ENCODE measurements at places on chromosomes 5 and 9.

GRCh38 chr5:73106335-73106734, 14.0 kb upstream of the TMEM171 start:
- DNase-seq: no peak

- DNase-seq: no peak
Measured at GRCh38 chr5:171537923-171538537, 118.6 kb downstream of the FGF18 start.

- DNase-seq: no peak
Measured at GRCh38 chr5:169719360-169720314, 82.6 kb downstream of the DOCK2 start.

GRCh38 chr9:128706671-128707381, 4.5 kb downstream of the PKN3 start:
- DNase-seq: no peak

- DNase-seq: no peak
Measured at GRCh38 chr5:156199045-156199444, 127.9 kb upstream of the SGCD start.

GRCh38 chr5:24477958-24478357, 166.8 kb downstream of the CDH10 start:
- DNase-seq: no peak

- no peak for DNase-seq
Measured at GRCh38 chr5:139711067-139711905, 63.1 kb downstream of the CXXC5 start.

DNA sequence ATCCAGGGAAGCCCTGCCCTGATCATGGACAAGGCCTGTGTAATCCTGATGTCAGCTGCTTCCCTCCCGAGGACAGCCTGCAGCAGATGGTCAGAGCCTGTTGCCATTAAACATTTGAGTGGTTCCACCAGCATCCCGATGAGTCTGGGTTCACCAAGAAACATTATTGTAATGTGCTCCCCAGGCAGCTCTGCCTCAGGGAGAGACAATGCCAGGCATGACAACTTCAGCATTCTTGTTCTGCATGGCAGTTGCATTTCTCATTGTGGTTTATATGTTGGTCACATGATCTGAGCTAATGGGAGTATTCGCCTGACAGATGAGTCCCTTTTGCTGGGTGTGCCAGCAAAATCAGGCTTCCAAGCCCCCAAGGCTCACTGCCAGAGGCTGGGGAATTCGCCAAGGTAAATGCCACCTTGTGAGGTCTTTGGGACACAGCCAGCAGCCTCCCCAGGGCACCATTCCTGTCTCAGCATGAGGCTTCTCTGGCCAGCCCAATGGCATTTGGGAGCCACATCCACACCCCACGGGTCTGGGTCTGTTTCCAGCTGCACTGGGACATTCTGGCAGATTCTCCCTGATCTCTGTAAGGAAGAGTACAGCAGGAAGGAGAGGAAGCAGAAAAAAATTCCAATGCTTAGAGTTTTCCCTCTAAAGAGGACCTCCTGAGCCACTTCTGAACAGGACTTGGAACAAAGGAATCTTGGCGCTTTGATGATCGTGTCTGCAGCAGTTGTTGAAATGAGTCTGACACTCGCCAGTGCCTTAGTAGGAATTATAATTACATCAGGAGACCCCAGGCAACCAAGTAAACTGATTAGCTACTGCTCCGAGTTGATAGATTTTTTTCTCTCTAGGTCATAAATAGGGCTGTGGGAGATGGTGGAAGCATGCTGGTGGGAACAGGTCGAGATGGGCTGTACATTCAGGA, 18.7 kb downstream of the KCNIP1 start:
- no peak for DNase-seq

DNA sequence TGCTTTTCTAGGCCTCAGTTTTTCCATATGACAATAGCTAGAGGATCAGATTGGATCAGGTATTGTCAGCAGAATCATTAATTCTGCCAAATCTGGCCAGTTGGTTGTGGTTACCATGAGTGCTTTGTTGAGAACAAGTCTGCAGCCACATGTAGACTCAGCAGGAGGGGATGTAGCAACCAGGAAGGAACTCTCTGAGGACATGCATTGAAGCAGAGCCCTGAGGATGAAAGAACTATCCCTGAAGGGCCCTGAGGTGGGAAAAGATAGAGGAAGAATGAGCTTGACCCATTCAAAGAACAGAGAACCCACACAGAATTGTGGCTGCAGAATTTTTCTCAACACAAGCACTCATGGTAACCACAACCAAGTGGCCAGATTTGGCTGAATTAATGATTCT, 60.1 kb upstream of the AFAP1L1 start:
- DNase-seq: no peak

DNA sequence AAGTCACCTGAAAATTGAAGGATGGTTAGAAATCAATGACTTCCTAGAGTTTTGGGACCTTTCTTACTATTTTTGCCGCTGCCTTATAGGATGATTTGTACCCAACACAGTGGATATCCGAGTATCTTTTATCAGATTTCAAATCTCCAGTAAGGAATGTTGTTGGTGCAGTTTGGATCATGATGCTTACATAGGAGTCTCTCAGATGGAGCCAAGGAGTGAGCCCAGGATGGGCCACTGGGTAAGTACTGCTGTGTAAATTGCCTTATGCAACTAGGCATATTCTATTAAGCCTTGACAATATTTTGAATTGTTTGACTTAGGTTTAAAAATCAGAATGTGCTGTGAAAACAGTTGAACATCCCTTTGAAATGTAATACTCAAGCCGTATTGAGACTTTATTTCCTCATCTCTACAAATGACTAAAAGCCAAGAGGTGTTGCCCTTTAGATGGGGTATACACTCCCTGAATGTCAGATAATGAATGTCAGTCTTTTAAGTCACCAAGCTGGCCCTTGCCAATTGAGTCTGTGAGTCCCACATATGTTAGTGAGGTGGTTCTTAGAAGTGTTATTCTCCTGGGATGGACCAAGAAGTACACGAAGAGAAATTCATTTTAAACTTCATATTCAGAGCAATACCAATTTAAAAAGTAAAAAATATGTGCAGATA, 271.8 kb upstream of the CTNND2 start:
- DNase-seq: no peak

- DNase-seq: no peak
Measured at GRCh38 chr5:170168002-170168401, 62.3 kb downstream of the FOXI1 start.

GRCh38 chr5:6759401-6759800, 46.2 kb downstream of the TENT4A start:
- DNase-seq: no peak

- DNase-seq: no peak
Measured at GRCh38 chr5:87909382-87909781, 359.3 kb downstream of the TMEM161B start.

GRCh38 chr5:137665678-137666460, 70.0 kb downstream of the KLHL3 start:
- no peak for DNase-seq

DNA sequence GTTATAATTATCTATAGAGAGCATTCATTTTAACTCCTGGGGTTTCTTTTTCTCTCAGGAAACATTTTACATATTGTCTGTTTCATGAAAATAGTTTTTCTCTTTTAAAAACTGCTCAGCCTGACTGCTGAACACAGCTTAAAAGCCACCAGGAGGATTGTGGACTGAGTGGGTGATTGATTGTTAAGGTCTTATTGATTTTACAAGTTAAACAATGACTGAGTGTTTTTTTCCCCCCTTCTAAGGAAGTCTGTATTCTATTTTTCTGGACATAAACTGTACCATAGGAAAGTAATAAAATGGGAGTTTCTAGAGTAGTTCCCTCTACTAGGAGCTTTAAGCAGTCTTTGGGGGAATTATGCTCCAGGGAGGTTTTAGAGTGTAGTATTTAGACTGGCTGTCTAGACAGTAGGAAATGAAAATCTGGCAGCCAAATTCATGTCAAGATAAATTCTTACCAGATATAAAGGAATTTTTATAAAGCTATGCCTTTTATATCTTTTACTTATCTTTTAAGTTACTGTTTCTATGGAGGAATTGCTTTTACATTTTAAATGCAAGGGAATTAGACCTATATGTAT, 463.9 kb downstream of the PRR16 start:
- no peak for DNase-seq

DNA sequence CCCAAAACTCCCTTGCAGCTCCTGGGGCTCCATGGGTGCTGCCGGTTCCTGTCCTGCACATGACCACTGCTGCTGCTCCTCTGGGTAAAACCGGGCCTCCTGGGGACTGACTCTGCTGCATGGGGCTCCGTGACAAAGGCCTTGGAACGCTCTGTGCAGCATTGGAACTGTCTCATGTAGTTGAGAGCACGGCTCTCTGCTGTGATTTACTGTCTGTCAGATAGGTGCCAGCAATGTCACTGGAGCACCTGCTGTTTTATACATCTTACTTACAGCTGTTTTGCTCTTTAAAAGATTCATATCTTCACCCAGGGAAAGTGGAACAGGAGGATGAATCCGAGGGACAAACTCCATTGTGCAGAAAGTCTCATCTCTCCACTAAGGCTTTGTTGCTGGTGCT, 138.1 kb downstream of the YIPF5 start:
- DNase-seq: no peak

DNA sequence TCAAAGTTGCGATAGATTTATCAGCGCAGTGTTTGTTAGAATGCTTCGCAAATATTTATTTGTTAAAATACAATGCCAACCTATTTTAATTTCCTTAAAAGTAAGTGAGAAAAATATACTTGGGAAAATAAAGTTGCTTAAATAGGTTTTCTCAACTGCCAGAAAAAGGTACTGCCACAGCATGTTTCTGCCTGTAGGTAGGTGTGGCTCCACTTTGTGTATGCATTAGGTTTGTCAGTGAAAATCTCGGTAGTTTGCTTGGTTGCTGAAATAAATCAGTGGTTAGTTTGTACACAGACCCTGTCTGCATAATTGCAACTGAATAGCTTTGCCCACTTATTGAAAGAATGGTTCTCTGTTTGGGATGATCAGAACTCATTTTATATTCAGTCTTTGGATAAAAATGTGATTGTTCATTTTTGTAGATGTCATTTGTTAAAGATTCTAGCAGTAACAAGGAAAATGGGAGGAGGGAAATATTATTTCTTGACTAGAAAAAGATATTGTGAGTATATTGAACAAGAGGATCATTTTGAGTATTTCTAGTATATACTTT, 25.7 kb downstream of the C9orf85 start:
- DNase-seq: no peak

DNA sequence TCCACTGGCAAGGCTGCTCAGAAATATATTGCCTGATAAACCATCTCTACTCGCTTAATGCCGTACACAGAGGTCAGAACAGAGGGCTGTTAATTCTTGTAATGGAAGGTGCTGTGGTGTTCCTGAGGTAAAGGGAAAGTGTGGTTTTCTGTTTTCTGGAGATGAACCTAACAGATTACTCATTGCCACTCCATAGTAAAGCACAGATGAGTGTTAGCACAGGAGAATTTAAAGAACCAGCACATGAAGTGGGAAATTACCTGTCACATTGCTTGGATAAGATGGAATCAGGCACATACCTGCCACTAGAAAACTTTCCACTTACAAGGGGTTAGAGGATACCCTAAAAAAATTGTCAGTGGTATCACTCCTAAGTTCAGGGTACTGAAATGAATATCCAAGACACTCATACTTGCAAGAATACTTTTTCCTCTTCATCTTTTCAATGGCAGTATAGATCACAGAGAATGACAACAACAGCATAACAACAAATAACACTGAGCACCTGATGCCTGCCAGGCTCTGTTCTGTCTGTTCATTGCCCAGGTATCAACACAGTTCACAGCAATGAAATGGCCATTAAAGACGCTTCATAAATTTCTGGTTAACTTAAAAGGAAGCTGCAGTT, 152.9 kb upstream of the GNA14 start:
- DNase-seq: no peak

GRCh38 chr9:3521966-3522365, 3.8 kb downstream of the RFX3 start:
- no peak for DNase-seq

DNA sequence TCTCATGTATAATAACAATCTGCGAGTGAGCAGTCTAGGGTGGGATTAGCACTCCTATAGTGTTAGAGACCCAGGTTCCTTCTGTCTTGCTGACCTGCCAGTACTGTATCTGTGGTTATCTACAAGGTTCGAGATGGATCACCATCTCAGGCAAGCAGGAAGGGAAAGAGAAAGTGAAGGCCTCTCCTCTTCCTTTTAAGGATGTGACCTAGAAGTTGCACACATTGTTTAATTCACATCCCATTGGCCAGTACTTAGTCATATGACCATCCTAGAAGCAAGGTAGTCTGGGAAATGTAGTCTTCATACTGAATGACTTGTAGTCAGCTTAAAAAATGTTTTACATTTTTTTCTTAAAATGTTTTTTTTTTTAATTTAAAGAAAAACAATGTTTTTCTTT, 168.6 kb downstream of the CARTPT start:
- DNase-seq: peak; percentile 40

DNA sequence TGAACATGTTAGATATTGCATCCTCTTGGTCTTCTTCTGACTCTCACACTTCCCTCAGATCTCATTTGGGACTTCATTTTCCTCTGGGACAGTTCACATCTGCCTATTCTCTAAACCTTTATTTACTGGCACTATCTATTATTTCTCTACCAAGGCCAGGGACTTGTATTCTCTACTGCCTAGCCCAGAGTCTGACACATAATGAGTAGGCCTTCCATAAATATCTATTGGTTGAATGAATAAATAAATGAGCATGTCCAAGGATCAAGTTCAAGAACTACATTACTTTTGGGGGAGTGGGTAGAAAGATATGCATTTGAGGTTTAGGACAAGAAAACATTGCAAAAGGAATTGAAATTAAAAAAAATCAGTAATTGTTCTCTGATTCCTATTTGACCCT, 250.3 kb downstream of the TRIM32 start:
- DNase-seq: no peak

DNA sequence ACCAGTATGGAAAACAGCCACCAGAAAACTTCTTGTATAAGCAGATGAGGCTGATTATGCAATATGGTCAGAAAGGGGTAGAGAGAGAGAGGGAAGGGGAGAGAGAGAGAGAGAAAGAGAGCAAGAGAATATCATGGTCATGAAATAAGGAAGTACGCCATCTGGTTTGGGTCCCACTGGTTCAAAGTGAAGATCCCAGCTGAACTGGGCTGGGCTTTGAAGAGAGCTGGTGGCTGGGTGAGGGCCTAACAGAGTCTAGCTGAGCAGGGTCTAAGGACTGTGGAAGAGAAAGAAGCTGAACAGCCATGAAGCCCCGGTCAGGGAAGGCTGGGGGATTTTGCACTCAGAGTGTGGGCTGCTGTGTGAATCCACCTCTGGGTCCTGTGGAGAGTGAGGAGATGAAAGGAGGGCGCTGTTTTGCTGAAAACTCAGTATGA, 14.6 kb downstream of the TRIM14 start:
- DNase-seq: no peak

- no peak for DNase-seq
Measured at GRCh38 chr5:55935371-55935770, 59.4 kb downstream of the IL6ST start.

DNA sequence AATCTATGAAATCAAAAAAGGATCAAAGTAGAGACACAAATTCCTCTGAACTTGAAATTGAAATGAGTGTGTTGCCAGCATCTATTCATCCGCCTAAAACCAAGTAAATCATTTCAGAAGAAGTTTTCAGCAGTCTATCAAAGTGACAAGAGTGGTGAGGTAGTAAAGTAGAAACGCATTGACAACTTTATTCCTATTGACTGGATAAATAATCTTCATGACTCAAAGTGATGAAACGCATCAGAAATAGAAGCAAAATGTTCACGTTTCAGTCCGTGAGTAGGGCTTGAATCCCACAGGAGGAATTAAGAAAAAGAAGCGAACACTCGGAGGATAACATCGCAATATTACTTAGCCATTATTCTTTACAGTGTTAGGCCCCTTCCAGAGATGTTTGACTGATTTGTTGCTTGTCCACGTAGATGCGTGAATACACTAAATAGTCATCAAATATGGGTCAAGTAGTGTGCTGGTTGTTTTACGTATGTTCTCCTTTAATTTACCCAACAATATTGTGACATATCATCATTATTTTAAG, 314.4 kb downstream of the PLK2 start:
- DNase-seq: no peak
